ENCODE measurements at places on chromosomes 7 and 10.

DNA sequence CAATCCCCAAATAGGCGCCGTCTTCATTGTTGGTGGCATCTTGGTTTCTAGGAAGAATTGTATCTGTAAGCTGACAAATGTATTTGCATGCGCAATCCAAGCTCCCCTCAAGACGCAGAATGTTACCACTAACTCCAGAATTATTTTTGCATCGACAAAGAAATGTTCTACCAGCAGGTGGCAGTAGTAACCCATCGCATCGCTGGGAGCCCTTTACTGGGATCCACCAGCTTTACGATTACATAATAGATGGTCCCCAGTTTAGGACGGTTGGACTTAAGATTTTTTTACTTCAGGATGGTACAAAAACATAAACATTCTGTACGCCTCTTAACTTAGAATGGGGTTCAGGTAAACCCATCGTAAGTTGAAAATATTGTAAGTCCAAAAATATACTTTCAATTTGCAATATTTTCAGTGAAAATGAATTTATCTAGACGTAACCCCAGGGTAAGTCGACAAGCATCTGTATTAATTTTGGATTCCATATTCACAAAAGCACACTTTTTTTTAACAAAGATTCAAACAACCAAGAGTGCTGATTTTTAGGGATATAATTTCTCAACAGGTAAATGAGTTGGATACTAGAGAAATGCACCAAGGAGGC is 114.0 kb upstream of the COBL start:
- DNase-seq: no peak

DNA sequence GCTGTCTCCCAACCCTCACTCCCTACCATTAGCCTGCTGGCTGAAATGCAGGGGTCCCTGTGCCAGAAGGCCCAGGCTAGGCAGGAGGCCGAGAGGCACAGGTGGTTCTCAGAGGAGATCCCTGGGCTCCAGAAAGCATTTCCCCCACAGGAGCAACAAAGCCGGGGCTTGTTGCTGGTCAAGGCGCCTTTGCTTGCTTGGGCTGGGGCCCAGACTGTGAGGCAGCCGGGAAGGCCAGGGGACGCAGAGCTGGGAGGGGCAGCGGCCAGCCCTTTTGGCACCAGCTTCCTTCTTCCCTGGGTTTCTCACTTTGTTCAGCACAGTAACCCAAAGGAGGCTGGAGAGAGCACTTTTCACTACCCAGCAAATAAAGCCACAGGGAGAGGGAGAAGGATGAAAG is 48.6 kb downstream of the FBXW4 start:
- no peak for DNase-seq

- no peak for DNase-seq
These were observed 65.9 kb downstream of the ALOX5 start for GRCh38 chr10:45439873-45440272.

DNA sequence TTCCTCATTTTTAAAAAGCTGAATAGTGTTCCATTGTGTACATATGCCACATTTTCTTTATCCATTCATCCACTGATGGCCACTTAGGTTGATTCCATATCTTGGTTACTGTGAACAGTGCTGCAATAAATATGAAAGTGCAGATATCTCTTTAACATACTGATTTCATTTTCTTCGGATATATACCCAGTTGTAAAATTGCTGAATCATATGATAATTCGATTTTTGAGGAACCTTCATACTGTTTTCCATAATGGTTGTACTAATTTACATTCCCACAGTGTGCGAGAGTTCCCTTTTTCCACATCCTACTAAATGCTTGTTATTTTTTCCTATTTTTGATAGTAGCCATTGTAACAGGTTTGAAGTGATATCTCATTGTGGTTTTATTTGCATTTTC is 263.2 kb downstream of the STK31 start:
- no peak for DNase-seq

DNA sequence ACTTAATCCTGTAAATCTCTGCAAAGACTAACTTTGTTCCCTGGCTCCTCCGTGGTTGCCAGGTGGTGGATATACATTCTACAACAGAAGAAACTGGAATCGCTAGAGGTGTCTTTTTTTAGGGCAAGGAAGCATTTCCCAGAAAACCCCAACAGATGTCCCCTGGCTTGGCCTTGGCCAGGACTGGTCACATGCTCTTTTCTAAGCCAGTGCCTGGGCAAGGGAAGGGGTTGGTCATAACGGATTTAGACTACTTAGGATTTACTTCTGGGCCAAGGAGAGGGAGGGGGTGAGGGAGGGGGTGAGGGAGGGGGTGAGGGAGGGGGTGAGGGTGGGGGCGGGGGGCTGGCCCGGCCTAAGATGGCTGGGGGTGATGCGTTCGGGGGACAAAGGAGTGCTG is 105.7 kb downstream of the SNX10 start:
- DNase-seq: no peak

DNA sequence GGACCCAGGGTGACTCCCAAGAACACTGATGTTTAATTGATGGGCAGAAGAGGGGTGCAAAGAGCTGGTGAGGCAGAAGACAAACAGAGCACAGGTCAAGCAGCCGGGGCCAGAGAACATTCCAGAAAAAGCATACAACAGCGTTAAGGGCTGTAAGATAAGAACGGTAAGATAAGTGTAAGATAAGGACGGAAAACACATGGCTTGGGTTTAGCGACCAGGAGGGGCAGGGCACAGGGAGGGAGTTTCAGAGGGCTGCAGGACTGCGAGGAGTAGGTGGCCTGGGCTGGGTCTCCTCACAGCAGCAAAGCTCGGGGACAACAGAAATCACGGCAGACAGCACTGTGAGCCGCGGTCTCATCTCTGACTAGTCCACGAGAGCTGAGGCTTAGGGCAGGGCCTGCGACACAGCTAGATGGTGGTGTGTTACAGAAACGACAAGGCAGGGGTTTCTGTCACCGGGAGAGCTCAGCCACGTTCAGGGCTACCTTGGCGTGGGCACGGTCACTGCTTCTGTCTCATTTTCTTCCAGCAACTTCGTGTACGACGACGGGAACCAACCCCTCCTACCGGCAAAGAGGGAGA is 24.6 kb downstream of the BRI3 start:
- no peak for DNase-seq

GRCh38 chr7:29611941-29612544 is 48.4 kb downstream of the PRR15 start:
- DNase-seq: no peak

DNA sequence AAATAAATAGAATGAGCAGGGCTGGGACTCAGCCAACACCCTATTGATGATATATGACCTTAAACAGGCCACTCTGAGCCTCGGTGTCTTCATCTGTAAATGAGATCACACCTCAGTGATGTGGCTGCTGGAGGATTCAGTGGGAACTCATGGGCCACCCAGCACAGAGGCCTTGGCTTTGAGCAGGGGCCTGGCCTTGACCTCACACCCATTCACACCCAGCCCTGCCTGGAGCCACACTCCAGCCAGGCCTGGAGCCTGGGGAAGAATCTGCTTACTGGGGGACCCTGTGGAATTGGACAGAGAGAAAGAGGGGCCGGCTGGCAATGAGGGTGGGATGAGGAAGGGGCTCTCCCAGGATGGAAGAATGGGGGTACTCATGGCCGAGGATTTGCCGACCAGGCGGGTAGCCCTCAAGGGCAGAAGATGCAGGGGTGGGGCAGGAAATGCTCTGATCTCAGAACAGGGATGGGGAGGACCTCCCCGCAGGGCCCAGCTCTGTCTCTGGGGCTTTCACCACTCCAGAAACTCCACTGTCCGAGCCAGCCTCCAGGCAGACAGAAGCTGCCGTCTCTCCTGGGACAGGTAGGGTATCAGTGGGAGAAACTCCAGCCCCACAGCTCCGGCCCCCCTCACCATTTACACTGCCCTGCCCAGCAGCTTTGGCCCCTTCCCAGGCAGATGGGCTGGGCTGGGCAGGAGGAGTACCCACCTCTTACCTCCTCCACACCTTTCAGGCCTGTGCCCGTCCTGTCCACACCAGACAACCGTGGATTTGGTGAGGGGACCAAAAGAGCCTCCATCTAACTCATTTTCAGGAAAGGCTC is 81.9 kb downstream of the RGS10 start:
- DNase-seq: no peak

DNA sequence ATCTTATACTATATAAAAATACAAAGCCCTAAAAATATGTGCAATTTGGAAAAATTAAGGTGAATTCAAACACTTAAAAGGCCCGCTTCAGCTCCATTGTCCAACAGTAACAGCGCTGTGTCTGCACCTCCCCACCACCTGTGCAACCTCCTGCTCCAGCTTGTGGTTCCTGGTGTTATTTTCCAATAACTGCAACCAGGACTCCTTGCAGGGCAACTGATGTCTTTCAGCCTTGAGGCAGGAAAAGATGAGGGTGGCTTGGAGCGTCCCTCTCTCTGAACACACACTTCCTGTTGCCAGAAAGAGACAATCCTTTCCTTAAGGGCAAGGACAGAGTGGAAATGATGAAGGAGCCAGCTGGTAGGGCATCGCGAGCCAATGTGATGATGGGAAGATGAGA is 336.0 kb downstream of the GLRX3 start:
- no peak for DNase-seq

Data from activated T-helper 1 cell treated with Interleukin-2 at 50 U/mL for 16 hours (primary cell).